Left forelimb (tissue), 1 donor: ENCODE measurements at places on chromosomes 12 and 14.

GRCh38 chr14:99792551-99793212 lies 531 bp upstream of the EML1 start:
- peak; percentile 77 for DNase-seq

DNA sequence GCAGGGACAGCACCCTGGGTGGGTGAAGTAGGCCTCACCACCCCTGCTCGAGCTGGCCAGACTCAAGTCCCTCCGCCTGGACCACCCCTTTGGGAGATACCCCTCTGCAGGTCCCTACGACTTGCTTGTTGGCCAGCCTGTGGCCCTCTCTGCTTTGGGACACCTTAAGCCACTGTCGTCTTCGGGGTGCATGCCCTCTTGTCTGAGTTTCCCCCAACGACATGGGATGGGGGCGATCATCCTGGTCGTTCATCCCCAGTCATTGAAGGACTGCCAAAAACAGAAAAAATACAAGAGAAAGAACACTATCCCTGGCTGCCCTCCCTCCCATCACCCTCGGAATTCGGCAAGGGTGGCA lies 151.1 kb downstream of the DPF3 start:
- peak; percentile 54 for DNase-seq

GRCh38 chr12:42468341-42468821 lies 121.2 kb downstream of the PRICKLE1 start:
- DNase-seq: no peak

DNA sequence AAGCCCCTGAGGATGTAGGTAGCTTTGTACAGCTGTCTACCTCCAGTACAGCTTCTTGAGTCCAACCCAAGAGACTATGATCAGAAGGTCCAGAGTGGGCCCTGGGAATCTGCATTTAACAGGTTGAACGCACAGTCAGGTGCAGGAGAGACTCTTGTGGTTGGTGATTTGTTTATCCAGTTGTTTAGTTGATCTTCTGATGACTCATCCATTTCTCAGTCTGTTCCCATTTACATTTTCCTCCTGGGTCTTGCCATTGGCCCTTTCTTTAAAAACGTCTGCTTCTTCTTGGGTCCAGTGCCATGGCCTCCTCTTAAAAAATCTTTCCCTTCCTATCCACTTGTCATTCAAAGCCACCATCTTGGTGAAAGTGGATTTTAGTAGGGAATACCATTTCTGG lies 734.2 kb downstream of the MED13L start:
- no peak for DNase-seq

DNA sequence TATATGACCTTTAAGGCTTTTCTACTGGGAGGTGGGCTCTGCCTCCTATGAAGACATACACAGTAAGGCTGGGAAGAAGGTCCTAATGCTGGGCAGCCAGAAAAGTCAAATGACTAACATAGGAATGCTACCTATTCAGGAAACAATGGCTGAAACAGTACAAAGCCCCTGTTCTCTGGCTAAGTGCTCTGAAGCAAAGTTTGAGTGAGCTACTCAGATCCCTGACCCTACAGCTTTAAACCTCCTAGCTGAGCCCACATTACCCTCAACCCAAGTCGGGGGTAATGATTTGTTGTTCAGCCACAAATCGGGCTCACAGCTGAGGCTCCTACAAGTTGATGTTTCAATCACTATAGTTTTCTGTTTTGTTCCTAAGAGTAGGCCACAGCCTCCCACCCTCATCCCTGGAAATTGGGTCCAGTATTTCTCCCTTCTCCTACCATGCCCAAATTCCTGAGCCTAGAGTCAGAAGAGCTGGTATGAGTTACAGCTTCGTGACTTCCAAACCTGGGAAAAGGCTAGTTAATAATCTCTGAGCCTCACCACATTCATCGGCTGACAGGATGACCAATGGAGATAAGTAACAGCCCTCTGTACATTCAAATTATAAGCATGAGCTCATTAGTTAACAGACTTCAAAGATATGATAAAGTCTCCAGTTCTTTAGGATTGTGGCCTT lies 46.5 kb downstream of the BTBD7 start:
- DNase-seq: no peak

DNA sequence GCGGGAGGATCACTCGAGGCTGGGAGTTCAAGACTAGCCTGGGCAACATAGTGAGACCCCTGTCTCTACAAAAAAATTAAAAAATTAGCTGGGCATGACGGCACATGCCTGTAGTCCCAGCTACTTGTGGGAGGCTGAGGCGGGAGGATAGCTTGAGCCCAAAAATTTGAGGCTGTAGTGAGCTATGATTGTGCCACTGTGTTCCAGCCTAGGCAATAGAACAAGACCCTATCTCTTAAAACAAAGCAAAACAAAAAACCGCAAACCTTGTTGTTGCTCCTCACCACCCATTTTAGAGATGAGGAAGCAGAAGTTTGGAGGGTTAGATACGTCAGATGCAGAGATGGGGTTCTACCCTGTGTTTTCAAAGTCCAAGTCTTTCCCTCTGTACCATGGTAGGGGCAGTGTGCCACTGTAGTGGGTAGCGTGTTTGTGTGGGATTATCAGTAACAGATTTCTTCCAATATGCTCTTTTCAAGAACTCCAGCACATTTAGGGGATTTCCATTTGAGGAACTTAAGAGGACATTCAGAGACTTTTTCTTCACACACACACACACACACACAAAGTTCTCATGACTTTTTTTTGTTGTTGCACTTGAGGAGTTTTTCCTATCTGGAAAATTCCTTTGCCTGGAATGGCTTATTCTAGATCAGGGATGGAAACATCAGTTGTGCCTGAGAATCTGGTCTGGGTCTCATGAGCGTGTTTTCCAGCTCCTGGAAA lies 186.5 kb downstream of the CHST11 start:
- DNase-seq: no peak
